ENCODE measurements at places on chromosomes 1 and 21.

GRCh38 chr1:180631194-180631765 is 542 bp upstream of the XPR1 start:
- no peak for DNase-seq

- DNase-seq = no peak
Measured at GRCh38 chr1:3679098-3679555, 26.8 kb downstream of the TP73 start.

DNA sequence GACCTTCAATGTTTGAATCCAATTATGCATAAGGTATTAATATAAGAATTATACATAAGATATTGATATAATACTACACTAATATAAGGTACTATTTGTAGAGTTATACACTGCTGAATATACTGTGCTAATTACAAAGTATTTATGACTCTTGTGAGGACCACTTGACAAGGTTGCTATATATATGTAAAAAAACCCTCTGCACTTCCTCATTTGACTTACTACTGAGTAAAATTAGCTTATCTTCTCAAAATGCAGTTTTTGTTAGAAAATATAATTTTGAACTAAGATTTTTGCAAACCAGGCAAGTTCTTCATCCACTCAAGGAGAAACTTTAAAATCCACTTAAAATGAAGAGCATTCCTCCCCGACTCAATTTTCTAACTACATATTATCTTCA is 8.5 kb downstream of the SIKE1 start:
- DNase-seq = no peak

- DNase-seq = no peak
Measured at GRCh38 chr21:40754466-40754865, 92.5 kb downstream of the DSCAM start.

- no peak for DNase-seq
Measured at GRCh38 chr1:177368255-177368654, 197.5 kb downstream of the BRINP2 start.

GRCh38 chr1:27166929-27167328 is 12.0 kb upstream of the SLC9A1 start:
- DNase-seq = no peak

- no peak for DNase-seq
Measured at GRCh38 chr1:233229288-233229687, 66.2 kb downstream of the PCNX2 start.

GRCh38 chr1:62314454-62315350 is 4.5 kb downstream of the KANK4 start:
- DNase-seq = no peak

DNA sequence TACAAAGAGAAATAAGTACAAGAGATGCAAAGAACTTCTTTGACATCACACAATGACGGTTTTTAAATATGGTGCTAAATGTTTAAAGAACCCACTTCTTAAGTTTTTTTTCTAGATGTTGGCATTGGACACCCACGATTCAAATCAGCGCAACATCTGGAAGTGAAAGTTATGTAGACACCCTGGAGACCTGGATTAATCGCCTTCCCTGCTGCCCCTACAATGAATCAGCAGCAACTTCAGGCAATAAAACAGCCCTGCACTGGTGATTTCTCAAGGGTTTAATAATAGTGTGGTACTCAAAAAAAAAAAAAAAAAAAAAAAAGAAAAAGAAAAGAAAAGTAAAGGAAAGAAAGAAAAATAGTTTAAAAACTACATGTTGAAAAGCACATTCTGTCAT is 248.3 kb downstream of the NUF2 start:
- no peak for DNase-seq

DNA sequence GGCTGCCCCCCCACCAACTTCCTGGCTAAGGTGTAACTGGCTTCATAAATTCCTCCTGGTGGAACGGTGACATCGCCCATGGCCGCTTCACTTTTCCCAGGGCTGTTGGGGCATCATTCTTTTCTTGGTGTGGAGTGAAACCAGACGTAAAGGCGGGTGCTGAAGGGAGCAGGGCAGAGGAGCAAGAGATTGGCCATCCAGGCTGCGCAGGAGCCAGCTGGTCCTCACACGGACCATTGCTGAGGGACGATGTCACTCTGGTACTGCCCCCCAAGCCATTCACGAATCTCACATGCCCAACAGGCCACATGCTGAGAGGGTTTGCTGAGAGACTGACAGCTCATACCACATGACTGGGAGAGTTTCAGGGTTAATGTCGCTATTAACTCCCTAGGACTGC is 10.5 kb upstream of the PKP1 start:
- no peak for DNase-seq

- DNase-seq = no peak
Measured at GRCh38 chr1:60952612-60953111, 129.7 kb upstream of the NFIA start.

- DNase-seq = no peak
Measured at GRCh38 chr1:100607628-100608240, 69.8 kb downstream of the GPR88 start.
